Common myeloid progenitor, CD34-positive (primary cell): ENCODE measurements at places on chromosomes 3 and 15.

- DNase-seq: peak; percentile 41
- H3K27me3 ChIP-seq: peaks cover 2% of the 10 kb centered on the region
- no peak overlapping the region for H3K27ac ChIP-seq
- no peaks in the 10 kb centered on the region for H3K4me1 ChIP-seq
These were observed 75.2 kb downstream of the NEO1 start for GRCh38 chr15:73127302-73127936.

GRCh38 chr15:34271493-34271892, 46.7 kb downstream of the EMC4 start:
- H3K27me3 ChIP-seq: no peaks in the 10 kb centered on the region
- H3K27ac ChIP-seq: no peak overlapping the region
- DNase-seq: peak; percentile 23
- no peak overlapping the region for H3K4me3 ChIP-seq

GRCh38 chr3:127655641-127656040, 17.1 kb upstream of the ABTB1 start:
- no peaks in the 10 kb centered on the region for H3K27me3 ChIP-seq
- no peak overlapping the region for H3K27ac ChIP-seq
- no peaks in the 10 kb centered on the region for H3K4me1 ChIP-seq
- no peaks in the 10 kb centered on the region for H3K36me3 ChIP-seq

DNA sequence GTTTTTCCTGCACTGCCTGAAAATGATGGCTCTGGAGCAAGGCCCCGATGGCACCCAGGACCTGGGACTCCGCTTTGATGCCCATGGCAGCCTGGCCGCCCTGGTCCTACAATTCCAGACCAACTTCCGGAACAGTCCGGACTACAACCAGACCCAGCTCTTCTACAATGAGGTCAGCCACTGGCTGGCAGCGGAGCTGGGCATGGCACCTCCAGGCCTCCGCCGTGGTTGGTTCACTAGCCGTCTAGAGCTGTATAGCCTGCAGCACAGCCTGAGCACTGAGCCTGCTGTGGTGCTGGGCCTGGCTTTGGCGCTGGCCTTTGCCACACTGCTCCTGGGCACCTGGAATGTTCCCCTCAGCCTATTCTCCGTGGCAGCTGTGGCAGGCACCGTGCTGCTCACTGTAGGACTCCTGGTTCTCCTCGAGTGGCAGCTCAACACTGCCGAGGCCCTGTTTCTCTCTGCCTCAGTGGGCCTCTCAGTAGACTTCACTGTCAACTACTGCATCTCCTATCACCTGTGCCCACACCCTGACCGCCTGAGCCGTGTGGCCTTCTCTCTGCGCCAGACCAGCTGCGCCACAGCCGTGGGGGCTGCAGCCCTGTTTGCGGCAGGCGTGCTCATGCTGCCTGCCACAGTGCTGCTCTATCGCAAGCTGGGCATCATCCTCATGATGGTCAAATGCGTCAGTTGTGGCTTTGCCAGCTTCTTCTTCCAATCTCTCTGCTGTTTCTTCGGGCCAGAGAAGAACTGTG, 10.9 kb downstream of the DISP2 start:
- H3K27ac ChIP-seq: no peak overlapping the region
- no peaks in the 10 kb centered on the region for H3K27me3 ChIP-seq
- H3K4me1 ChIP-seq: peaks cover 4% of the 10 kb centered on the region
- no peak for DNase-seq
- H3K36me3 ChIP-seq: no peaks in the 10 kb centered on the region

GRCh38 chr3:42658091-42658770, 4.7 kb downstream of the ZBTB47 start:
- no peak for DNase-seq
- no peaks in the 10 kb centered on the region for H3K36me3 ChIP-seq
- no peak overlapping the region for H3K4me3 ChIP-seq
- peaks cover under 1% of the 10 kb centered on the region for H3K4me1 ChIP-seq
- H3K27me3 ChIP-seq: no peaks in the 10 kb centered on the region
- no peak overlapping the region for H3K27ac ChIP-seq

- peaks cover 16% of the 10 kb centered on the region for H3K4me1 ChIP-seq
- no peak within 1 kb of the TSS for H3K27ac ChIP-seq
- peak; percentile 32 for DNase-seq
These were observed at the start of gene CLDN11 for GRCh38 chr3:170418422-170419398. Gene CLDN11, plus strand, starts transcription at chr3:170418868. Its CDS starts 199 bp downstream, at chr3:170419067.

- peaks cover 3% of the 10 kb centered on the region for H3K4me1 ChIP-seq
- no peaks in the 10 kb centered on the region for H3K27me3 ChIP-seq
- no peak for DNase-seq
- H3K36me3 ChIP-seq: no peaks in the 10 kb centered on the region
- no peak overlapping the region for H3K27ac ChIP-seq
These were observed 38.6 kb downstream of the SUCNR1 start for GRCh38 chr3:151912028-151912427.

DNA sequence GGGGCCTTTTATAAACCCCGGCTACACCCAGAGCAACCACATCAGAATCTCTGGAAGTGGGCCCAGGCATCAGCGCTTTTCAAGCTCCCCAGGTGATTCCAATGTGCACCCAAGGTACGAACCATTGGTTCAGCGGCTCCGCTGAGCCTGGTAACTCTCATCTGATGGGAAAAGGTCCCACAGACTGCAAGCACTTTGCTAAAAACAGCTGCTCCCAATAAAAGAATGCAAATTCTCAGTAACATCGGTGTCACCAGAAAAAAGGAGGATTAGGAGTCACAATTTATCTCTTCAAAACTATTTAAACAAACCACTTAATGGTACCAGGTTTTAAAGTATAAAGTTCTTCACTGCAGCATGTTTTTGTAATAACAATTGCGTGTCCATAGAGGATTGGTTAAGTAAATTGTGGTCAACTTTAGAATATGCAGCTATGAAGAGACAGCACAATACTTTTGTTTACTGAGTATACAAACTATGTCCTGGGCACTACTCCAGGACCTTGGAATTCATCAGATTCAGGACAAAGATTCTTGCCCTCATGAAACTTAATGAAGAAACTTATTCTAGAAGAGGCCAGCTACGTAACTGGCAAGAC, 660.7 kb upstream of the ADAMTS9 start:
- H3K27ac ChIP-seq: no peak overlapping the region
- no peaks in the 10 kb centered on the region for H3K27me3 ChIP-seq
- no peaks in the 10 kb centered on the region for H3K4me1 ChIP-seq
- H3K4me3 ChIP-seq: no peak overlapping the region

DNA sequence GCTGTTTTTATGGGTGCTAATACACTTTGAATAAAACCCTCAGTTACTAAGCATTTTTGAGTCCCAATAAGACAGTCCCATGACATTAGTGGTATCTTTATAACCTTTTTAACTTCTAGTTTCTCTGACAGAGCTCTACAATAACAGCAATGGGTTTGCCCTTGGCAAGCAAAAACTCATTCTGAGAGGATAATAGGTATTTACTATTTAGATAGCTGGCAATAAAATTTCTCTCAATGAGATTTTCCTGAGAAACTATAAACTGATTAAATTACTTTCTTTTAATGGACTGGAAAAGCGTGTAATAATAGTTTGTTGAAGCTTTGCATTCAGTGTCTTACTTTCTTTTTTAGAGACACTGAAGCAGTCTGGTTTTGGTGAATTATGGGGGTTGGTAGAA, 168.0 kb upstream of the MLF1 start:
- no peaks in the 10 kb centered on the region for H3K27me3 ChIP-seq
- H3K4me1 ChIP-seq: no peaks in the 10 kb centered on the region
- no peak overlapping the region for H3K27ac ChIP-seq
- H3K36me3 ChIP-seq: no peaks in the 10 kb centered on the region
- DNase-seq: no peak

GRCh38 chr3:113485161-113485609, 29.8 kb downstream of the SPICE1 start:
- no peaks in the 10 kb centered on the region for H3K27me3 ChIP-seq
- no peaks in the 10 kb centered on the region for H3K4me1 ChIP-seq
- no peaks in the 10 kb centered on the region for H3K36me3 ChIP-seq
- no peak overlapping the region for H3K27ac ChIP-seq
- no peak for DNase-seq
- no peak overlapping the region for H3K4me3 ChIP-seq
